ENCODE measurements at places on chromosomes 5 and 9. TPM values are rescaled to one million over a fixed set of nuclear protein-coding genes. Genes with fewer than 3 reads are reported as not detected.

GRCh38 chr9:78557540-78557939 lies 260.6 kb downstream of the PSAT1 start:
- no peak for DNase-seq

The PLPP1 gene
- 49.6 TPM for polyA plus RNA-seq

DNA sequence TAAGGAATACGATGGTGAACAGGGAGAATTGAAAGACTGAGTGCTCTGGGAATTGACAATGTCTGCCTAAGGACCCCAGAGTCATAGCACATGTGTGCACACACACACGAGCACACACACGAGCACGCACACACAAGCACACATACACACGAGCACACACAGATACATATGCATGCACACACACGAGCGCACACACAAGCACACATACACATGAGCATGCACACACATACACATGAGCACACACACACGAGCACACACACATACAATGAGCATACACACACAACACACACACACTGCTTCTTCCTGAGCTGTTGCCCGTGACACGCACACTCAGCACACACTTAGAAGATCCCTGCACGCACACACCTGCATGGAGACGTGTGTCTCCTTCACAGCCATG lies 10.9 kb upstream of the UNC5A start:
- no peak for DNase-seq

DNA sequence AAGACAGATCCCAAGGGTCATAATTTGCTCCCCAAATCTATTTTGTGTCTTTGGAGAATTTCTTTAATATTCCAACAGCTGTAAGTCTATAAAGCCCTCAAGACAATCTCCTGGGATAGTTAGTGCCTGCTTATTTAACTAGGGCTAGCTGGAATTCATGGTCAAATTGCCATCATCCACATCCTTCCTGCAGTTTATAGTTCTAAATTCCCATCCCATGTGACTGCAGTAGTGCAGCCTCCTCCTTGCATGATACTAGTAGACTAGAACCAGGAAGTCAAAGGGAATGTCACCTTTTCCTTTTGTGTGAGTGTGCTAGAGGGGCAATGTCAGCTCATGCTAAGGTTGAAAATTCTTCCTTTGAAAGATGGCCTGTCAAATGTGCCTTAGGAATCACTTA lies 214.8 kb upstream of the PIK3R1 start:
- DNase-seq: no peak

DNA sequence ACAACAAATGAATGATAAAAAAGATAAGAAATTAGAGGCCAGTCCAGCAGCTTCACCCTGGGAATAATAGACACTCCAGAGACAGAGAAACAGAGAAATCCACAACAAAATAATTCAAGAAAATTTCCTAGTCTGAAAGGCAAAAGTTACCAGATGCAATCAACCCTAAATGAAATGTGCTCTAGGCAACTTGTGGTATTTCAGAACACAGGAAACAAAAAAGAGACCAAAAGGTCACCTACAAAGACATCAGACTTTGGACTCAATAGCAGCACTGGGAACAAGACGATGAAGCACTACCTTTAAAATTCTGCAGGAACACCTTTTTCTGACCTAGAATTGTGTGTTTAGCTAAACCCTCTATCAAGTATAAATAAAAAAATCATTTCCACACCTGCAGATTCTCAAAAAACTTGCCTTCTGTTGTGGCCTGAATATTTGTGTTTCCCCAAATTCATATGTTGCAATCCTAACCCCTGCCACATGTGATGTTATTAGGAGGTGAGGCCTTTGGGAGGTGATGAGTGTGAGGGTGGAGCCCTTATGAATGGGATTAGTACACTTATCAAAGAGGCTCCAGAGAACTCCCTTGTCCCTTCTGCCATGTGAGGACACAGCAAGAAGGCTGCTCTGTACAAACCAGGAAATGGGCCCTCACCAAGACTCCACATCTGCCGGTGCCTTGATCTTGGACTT lies 5.9 kb upstream of the MAPK9 start:
- no peak for DNase-seq

DNA sequence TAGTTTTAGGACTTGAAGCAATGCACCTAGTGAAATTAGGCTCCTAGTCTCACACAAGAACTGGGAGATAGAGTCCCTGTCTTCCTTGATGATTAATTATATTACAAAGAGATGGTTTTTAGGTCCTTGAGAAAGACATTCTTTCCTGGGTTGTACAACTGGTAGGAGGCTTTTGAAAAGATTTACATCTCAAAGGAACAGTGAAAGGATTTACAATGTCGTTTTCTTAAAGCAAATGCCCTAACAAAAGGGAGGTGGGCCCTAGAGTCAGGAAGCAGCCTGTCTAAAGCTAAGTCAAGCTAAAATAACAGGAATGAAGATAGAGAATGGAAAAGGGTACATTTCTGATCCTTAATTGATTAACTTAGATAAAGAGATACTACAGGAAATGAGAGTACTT lies 102.2 kb upstream of the IL7R start:
- DNase-seq: no peak

GRCh38 chr9:136563646-136564325 lies 17.9 kb upstream of the NOTCH1 start:
- DNase-seq: no peak

DNA sequence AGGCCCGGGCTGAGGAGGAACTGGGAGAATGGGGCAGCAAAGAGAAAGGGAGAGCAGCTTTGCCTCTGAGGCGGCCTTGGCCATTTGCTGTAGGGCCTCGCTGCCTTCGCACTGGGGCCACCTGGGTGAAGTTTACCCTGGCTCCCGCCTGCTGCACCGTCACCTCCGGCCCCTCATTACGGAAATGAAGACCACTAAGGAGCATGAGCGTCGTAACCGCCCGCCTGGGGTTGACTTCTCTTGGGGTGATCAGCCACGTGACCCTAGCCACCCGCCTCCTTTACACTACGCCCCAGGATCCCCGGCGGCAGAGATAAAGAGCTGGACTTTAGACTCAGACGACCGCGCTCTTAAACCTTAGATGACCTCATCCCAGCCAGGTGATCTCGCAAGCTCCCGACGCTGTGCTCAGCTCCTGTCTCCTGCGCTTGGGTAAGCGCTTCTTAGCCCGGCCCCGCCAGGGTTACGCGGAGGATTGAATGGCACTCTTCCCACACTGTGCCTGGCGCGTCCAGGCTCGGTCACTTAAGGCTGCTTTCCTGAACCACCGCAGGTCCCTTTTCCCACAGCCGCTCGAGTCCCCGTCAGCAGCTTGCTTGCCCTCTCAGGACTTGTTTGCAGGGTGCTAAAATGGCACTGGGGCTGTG lies 107.9 kb upstream of the LARP1 start:
- DNase-seq: peak; percentile 14

DNA sequence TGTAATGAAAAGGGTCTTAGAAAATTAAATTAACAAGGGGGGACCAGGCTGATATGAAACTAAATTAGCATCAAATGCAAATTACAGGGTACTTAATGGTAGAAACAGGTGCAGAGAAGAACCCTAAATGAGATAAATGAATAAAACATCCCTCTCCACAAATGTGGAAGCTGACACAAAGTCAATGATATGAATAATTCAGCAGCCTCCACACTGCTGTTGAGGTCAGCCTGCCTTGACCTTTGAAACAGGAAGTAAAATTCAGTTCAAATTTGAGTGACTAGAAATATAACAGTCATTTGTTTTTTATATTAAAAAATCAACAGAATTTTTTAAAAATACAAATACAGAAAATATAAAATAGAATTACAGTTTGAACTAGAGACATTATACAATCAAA lies 40.0 kb downstream of the EBF1 start:
- DNase-seq: no peak

GRCh38 chr5:139422307-139422893 lies 16.9 kb downstream of the DNAJC18 start:
- DNase-seq: peak; percentile 80

DNA sequence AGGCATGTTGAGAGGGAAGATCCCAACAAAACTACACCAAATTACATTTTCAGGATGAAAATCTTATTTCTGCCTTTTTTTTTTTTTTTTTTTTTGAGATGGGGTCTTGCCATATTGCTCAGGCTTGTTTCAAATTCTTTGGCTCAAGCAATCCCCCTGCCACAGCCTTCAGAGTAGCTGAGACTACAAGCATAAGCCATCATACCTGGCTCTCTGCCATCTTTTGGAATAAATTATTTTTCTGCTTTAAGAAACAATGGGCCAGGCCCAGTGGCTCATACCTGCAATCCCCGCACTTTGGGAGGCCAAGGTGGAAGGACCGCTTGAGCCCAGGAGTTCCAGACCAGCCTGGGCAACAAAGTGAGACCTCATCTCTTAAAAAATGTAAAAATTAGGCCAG lies 14.3 kb downstream of the AFF4 start:
- DNase-seq: no peak

- no peak for DNase-seq
These were observed 104.6 kb downstream of the MTX3 start for GRCh38 chr5:79886456-79886855.

The CCNB1 gene
- 166 TPM for polyA plus RNA-seq

The NPM1 gene
- 4,158 TPM for polyA plus RNA-seq

DNA sequence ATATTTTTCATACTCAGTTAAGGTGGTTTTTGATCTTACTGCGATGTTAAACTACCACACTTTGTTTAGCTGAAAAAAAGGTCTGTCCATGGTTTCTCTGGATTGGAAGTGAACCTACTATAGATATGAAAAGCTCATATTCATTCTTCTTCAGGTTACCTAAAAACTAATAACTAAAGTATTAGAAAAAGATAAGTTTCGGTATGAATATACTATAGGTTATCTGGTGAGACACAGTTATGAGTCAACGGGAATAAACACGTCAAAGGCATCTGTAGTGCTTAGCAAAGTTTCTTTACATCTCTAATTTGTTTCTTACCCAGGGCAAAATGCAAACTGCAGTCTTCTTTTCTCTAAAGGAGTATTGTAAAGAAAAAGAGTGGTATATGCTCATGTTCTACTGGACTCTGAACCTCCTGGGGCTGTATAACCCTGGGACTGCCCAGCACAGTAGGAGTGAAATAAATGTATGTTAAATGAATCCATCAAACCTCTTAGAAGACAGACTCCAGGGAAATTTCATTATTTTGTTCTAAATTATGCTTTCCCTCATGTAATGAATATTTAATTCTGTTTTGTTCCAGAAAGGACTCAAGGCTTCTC lies 521.9 kb downstream of the PDE4D start:
- no peak for DNase-seq

DNA sequence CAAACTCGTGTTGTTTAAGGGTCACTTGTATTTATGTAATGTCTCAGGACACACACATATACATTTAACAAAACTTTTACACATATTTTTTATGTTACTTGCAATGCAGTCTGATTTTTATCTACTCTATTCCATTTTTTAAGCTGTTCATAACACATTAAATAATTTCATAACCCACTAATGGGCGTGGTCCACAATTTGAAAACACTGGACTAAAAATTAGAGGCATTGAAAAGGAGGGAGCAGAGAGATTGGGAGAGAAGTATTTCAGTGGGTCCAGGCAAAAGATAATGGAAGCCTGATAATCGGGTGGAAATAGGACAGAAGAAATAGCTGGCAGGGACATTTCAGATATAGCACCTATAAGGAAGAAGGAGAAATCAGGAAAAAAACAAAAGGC lies 597.3 kb upstream of the CLINT1 start:
- DNase-seq: no peak

GRCh38 chr9:137988051-137988450 lies 110.5 kb downstream of the CACNA1B start:
- DNase-seq: no peak

The FRMD3 gene
- 0.19 TPM for polyA plus RNA-seq

The SLCO4C1 gene
- polyA plus RNA-seq: 0.01 TPM

The PLPPR1 gene
- not detected for polyA plus RNA-seq

The ZFYVE16 gene
- 12.9 TPM for polyA plus RNA-seq

- peak; percentile 29 for DNase-seq
These were observed 27.3 kb downstream of the ANP32B start for GRCh38 chr9:98010445-98010844.

- DNase-seq: no peak
These were observed 59.5 kb upstream of the GNE start for GRCh38 chr9:36317766-36318165.

The GBGT1 gene
- 0.86 TPM for polyA plus RNA-seq

DNA sequence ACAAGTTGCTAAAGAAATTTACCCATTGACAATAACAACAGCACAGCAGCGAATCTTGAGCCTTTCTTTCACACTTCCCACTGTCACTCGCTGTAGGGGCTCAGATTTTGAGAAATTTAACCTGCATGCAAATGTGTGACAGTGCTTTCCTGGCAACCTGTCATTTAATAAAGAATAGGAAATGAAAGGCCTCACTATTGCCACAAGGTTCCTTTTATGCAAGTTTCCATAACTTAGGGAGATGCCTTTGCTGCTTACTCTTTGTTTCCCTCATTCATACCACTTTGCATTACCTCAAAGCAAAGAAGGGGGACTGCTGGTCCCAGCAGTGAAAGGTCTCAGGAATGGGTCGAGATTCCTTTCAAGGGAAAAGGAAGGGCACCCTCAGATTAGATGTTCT lies 49.5 kb downstream of the PTCD2 start:
- DNase-seq: no peak

DNA sequence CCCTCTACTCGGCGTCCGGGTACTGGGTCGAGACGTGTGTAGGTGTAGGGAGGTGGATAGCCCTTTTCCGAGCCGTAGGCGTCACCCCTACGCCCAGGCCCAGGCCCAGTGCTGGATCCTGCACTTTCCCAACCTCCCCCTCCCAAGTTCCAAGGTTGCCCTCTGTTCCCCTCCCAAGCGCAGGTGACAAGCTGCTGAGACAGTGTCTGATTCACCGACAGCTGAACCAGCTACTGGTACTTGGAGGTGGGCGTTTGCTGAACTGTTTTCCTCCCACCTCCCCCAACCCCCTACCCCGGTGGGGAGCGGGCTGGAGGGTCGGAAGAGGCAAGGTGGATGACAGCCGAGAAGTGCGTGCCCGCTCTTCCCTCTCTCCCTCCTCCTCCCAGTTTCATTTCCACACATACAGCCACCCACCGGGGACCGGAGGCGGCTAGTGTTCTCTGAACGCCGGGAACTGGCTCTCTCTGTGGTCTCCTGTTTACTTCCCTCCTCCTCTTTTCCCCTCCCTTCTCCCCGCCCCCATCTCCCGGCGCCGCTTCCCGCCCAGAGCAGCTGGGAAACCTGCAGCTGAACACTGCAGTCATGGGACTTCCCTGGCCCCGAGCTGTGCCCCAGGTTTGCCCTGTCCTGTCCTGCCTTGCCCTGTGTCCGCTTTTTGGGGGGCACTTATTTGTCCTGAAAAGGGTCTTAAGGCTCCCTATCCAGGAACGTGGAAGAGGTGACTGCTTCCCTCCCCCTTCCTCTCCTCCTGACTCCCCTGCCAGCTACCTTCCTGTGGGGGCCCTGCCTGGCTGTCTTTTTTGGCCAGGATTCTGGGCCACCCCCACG lies 6.2 kb upstream of the KLF9 start:
- peak; percentile 95 for DNase-seq

All from fibroblast of lung (primary cell).